Activated effector memory CD4-positive, alpha-beta T cell treated with Interleukin-2 at 50 U/mL for 16 hours (primary cell): ENCODE measurements at places on chromosomes 2 and 18.

GRCh38 chr2:60560734-60561644 is 7.5 kb upstream of the BCL11A start:
- no peak for DNase-seq

DNA sequence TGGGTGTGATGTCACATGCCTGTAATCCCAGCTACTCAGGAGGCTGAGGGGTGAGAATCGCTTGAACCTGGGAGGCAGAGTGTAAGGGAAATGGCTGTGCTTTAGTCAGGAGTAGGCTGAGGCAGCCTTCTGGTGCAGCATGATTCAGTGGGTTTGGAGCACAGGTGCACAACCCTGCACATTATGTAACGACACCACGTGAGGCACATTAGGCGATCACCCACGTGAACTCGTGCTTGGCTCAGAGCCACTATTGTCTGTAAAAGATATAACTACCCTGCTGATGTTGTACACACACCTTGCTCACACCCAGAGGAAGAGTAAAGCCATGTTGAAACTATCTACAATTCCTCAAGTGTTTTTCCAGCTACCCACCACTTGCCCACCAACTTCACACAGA is 54.8 kb upstream of the ZC3H15 start:
- DNase-seq: no peak

DNA sequence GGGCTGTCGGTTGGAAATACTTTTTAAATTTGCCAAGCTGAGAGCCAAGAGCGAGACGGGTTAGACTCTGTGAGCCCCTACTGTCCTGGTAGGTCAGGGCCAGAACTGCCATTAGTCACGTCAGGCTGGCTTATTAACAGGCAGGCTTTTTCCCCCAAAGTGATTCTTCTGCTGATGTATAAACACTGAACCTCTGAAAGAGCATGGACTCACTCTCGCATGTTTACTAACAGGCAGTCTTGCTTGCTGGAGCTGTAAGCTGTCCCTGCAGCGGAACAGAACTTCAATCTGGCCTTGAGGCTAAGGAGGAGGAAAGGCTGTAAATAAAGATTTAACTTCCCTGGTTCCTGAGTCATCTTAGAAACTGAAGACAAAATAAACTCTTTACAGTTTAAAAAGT is 288.4 kb downstream of the PIEZO2 start:
- no peak for DNase-seq

- no peak for DNase-seq
Measured at GRCh38 chr2:168780669-168781071, 21.8 kb upstream of the NOSTRIN start.

DNA sequence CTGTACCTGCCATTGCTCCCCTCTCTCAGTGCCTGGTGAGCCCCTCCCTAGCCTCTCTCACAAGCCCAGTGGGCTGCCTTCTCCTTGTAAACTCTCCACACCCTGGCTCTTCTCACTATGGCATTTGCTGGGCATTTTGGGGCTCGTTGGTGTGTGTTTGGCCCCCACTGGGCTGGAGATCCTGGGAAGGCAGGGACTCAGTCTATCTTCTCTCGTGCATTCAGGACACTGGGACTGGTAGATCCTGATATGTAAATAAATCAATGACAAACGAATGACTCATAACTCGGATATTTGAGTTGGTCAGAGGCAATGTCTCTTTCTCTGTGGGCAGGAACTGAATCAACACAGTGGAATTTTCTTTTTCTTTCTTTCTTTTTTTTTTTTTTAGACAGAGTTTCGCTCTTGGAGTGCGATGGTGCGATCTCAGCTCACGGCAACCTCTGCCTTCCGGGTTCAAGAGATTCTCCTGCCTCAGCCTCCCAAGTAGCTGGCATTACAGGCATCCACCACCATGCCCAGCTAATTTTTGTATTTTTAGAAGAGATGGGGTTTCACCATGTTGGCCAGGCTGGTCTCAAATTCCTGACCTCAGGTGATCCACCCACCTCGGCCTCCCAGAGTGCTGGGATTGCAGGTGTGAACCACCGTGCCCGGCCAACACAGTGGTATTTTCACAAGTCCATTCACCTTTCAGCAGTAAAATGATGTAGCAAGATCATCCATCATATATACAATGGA is 144.6 kb upstream of the SPRED2 start:
- no peak for DNase-seq

DNA sequence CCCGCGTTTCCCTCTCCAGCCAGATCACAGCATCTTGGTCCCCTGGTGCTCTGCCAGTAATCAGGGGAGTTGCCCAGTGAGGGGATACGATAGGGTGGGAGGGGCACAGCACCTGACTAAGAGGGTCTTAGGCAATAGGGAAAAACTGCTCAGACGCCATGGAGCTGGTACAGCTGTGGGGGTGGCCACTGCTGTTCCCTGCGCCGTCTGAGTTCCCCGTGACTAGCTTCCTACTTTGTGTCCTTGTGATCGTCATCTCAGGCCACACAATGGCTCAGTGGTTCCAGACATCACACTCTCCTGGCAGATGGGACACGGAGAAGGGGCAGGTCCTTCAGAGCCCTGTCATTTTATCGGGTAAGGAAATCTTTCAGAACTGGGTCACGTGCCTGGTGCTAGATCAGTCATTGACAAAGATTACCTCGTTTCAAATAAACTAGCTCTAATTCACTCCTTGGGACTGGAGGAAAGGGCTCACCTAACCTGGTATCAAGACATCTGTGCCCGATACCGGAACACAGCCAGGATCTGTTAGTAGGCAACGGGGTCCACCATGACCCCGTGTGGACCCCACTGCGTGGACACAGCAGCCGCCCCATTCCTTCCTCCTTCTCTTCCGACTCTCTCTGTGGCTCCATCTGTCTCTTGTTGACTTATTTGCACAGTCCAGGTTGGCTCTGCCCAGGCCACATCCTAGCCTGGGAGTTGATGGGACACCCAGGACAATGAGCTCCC is 101.6 kb downstream of the PTGR3 start:
- DNase-seq: no peak
